ENCODE measurements at places on chromosomes 16 and 17.

DNA sequence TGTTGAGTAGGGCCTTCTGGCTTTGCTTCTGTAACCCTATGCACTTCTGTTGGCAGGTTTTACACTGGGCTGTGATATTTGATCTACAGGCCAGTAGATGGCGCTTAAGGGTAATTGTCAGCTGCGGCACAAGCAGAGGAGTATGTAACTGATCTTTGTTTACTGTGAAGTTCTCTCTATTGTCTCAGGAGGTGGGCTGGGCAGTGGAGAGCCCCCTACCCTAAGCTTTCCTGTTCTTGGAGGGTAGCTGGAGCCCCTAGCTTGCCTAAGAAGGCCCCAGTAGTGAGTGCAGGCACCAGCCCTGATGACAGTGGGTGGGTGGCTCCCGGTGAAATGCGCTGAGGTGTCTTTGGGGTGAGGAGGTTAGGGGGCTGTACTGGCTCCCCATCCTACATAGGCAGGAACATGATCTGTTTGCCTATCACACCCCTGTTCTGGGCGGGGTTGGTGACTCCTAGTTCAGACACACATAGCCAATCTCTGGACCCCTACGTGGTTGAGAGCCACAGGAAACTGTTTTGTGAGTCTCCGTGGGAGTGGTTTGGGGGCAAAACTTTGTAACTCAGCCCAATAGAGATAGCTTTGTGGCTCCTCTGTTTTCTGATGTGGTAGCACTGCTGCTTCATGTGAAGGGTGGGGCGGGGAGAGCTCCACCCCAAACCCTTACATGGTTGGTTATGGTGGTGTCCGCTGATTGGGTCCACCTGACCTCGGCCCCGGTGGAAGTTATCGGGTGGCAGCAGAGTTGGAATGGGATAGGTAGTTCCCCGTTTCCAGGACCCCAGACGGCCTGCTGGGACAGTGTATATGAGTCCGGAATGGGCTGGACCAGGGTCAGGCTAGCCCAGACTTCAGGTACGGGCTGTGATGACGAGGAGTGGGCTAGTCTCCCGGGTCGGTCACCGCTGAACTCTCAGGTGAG, 60.4 kb downstream of the SLFN11 start:
- peak; percentile 54 for DNase-seq

DNA sequence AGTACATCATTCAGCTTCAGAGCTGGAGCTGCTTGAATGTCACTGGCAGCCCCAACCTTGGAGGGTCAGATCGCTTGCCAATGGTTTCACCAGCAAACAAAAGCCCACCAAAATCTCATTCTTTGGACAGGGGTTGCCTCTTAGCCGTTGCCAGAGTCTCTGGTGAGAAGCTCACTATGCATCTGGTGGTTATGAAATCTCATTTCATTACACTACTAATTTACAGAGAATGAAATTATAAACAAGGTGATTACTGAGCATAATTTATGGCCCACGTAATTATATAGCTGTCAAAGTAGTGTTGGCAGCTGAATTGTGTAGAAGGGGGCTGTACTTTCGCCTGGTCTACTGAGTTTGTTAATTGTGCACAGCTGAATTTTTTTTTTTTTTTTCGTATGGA, 688.9 kb upstream of the KIF2B start:
- no peak for DNase-seq

GRCh38 chr17:57943645-57944044, 11.6 kb downstream of the CUEDC1 start:
- no peak for DNase-seq

DNA sequence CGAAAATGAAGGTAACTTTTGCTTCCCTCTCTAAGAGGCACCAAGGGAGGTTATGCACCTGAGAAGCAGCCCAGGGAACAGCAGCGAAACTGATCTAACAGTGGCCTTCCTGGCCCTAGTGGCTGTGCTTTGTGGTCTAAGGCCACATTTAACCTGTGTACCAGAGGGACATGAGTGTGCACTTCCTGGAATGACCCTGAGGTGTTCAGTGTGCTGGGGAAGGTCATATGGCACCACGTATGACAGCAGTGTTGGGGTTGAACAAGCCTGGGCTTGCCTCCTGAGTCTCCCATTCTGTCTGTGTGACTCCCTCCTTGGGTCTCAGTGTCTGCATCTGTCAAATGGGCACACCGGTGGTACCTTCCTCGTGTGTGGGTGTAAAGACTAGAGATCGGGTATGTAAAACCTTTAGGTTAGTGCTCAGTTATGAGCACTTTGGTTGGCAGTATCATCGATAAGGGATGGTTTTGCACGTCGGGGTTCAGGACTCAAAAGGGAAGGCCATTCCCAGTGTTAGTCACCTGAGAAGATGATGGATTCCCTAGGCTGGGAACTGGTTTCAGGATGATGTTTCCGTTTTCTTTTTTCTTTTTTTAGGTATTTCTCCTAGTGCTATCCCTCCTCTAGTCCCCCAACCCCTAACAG, 31.9 kb downstream of the PLCG2 start:
- no peak for DNase-seq

DNA sequence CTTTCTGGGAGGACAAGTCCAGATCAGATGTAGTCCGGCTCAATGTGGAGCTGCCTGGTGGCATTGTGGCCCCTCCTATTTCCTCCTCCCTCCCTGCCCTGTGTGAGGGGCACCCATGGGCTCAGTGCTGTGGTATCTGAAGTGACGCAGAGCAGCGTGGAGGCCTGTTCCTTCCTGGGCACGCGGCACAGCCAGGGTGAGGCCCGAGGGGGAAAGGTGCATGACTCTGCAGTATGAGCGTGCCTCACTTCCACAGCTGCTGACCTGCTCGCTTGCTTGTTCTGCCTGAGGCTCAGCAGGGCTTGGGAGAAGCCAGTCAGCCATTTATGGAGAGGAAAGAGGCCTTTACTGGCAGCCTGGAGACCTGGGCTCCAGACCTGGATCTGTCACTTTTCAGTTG, 11.7 kb downstream of the TMEM238L start:
- DNase-seq: no peak

DNA sequence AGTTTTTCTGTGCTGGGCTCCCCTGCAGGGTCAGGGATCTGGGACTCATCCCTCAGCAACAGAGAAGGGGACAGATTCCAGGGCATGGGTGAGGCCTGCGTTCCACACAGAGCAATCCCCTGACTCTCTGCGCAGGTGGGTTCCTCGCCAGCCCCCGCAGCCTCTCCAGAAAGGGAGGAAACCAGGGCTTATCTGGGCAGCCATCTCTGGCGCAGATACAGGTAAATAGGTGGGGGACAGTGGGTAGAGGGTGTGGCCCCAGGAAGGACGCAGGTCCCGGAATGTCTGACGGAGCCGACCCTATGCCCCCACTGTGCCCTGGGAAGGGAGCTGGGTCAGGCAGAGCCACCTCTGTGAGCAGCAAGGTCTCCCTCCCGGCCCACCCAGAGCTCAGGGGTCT, 23.2 kb downstream of the PIEZO1 start:
- DNase-seq: no peak

DNA sequence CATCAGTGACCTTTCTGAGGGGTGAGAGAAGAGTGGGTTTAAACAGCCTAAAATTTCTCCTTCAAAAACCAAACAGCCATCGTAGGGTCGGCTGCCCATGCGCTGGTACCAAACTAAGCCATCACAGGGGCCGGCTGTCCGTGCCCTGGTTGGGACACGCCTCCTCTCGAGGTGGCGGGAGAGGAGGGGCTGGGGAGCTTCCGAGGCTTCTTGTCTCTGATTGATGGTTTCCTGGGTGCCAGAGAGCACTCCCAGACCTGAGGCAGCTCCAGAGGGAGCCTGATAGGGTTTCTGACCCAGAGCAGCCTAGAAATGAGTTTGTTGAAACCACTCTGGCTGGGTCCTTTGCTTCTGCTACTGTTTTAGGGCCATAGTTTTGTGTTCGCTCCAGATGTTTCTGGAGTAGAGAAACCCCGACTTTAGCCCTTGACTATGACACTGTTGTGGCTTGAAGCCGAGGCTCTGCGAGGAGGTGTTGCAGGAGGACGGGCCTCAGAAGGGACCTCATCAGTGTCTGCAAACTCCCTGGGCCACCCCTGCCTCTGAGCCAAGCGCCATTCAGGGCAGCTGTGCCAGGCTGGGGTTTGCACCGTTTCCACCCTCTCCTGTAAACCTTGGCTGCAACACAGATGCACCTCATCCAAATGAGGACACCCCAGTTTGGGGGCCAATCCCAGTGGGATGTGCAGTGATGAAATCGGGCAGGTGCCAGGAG, 6.2 kb downstream of the ZNF276 start:
- DNase-seq: no peak

- DNase-seq: no peak
These were observed 37.2 kb upstream of the NUFIP2 start for GRCh38 chr17:29331075-29331707.

DNA sequence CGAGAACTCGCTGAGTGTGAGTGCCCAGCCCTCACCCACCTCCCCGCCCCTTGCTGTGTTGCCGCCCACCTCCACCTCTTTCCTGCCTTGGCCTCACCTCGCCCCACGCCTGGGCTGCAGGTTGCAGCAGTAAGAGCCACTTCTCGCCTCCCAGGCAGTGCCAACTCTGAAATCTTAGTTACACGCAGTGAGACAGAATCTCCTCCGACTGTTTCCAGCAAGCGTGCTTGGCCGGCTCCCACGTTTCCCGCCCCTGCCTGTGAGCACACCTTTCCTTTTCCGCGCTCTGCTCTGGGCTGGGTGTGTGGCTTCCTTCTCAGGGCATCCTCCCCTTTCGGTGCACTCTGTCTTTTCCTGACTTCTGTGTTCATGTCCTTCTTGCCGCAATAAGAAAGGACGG, 5.7 kb downstream of the ENGASE start:
- no peak for DNase-seq

DNA sequence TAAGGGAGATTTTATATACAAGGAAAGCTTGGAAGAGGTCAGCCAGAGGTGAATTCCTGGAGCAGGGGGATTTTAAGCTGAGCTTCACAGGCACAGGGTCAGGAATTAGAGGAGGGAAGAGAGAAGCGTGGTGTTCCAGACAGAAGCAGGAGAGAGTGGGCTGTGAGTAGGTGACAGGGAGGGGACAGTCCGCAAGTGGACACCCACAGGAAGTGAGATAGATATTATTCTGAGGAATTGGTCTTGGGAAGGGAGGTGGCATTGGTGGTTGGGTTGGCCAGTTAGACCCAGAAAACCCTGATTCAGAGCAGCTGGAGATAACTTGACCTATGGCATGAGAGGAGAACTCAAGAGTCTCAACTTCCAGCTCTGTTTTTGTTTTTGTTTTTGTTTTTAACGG, 14.7 kb downstream of the PHB1 start:
- DNase-seq: no peak

GRCh38 chr17:7215652-7216180, 3.9 kb downstream of the DLG4 start:
- no peak for DNase-seq

DNA sequence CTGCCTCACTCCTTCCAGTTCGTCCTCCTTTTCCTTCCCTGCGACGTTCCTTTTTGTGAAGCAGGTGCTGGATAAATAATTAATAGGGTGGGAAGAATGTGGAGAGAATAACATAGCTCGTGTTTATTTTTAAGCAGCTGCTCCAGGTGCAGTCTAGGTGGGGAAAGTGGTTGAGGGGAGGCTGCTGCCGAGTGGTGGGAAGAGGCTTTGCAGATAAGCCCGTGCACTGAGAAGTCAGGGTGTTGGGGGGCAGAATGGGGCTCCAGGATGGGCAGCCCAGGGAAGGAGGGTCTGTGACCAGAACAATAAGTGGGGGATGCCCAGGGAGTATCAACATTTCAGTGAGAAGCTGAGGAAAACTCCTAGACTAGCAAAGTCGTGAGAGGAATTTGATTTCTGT, 300.5 kb downstream of the CPPED1 start:
- no peak for DNase-seq

- DNase-seq: no peak
These were observed 14.7 kb upstream of the FBXL20 start for GRCh38 chr17:39416141-39416540.

DNA sequence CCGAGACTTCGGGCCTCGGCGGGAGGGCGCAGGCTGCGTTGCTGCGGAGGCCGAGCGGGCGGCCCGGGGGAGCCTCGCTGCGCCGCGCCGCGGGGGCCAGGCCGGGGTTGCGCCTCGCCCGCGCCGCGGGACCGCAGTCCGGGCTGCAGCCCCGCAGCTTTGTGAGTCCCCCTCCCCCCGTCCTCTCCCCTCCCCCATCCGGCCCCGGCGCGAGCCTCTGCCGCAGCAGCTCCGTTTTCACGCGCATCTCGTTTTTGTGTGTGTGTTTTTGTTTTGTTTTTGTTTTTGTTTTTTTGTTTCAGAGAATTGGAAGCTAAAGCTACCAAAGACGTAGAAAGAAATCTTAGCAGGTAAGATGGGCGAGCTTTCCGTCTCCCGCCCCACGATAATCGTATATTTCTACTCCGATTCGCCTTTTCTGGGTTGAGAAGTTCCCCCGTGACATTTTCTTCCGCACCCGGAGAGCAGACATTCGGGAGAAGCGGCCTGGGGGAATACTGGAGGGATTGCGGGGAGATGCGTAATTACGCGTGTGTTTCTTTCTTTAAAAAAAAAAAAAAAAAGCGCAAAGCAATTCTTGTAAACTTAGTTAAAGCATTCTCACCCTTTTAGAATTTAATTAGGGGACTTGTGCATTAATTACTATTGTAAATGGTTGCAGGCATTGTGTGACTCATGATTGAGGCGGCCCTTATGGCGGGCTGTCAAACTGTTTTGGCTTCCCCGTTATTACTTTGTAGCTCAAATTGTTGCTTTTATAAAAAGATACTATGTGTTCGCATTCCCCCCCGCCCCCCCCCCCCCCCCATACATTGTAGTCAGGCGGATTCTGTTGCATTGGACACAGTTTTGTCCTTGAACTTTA, 732 bp downstream of the TNRC6A start:
- no peak for DNase-seq

DNA sequence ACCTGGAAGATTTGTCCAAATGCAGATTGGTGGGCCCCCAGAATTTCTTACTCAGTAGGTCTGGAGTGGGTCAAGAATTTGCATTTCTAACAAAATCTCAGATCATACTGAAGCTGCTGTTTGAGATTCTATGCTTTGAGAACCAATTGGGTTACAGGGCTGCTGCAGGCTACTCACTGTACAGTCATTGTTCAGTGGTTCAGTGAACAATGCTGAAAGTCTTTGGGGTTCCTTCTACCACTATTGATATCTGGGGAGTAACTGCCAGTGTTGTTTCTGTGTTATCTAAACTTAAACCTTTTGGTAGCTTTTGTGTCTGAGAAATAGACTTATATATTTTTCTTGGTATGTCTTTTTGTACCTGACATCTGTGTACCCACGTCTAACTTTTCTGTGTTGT, 187.5 kb downstream of the TANC2 start:
- DNase-seq: no peak

- no peak for DNase-seq
These were observed 201.5 kb downstream of the KCNJ2 start for GRCh38 chr17:70370816-70371215.

GRCh38 chr17:19992803-19993713, 15.4 kb upstream of the AKAP10 start:
- DNase-seq: peak; percentile 46

Data from stimulated activated CD8-positive, alpha-beta memory T cell treated with anti-CD3 and anti-CD28 coated beads, Interleukin-4, amount 100 ng/mL, for 4 hours (primary cell).